ENCODE measurements at places on chromosomes 6 and 20.

GRCh38 chr20:40551125-40551530, 137.9 kb downstream of the MAFB start:
- H3K27me3 ChIP-seq: peaks cover 12% of the 10 kb centered on the region
- DNase-seq: no peak
- H3K36me3 ChIP-seq: no peaks in the 10 kb centered on the region
- H3K27ac ChIP-seq: no peak overlapping the region
- no peak overlapping the region for H3K4me3 ChIP-seq
- H3K4me1 ChIP-seq: no peaks in the 10 kb centered on the region

- DNase-seq: no peak
- no peak overlapping the region for H3K27ac ChIP-seq
- H3K4me3 ChIP-seq: no peak overlapping the region
Measured at GRCh38 chr6:15793288-15793687, 130.5 kb upstream of the DTNBP1 start.

GRCh38 chr20:18712131-18712530, 101.5 kb upstream of the SCP2D1 start:
- H3K4me1 ChIP-seq: peaks cover 9% of the 10 kb centered on the region
- no peak overlapping the region for H3K4me3 ChIP-seq
- H3K27ac ChIP-seq: no peak overlapping the region
- no peak for DNase-seq
- H3K27me3 ChIP-seq: no peaks in the 10 kb centered on the region
- peaks cover 35% of the 10 kb centered on the region for H3K36me3 ChIP-seq

DNA sequence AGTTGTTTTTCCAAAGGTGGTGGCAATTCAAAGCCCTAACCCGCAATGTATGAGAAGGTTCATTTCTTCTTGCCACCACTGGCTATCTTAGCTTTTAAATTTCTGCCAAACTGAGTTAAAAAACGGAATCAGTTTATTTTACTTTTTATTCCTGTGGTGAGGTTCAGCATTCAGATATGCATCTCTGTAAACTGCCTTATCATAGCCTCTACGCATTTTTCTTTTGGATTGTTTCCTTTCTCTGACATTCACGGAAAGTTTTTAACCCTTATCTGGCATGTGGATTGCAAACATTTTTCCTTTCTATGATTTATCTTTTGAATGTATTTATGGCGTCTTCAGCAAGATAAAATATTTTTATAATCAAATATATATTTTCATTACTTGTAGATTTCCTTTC, 37.7 kb downstream of the AK9 start:
- H3K4me1 ChIP-seq: no peaks in the 10 kb centered on the region
- H3K4me3 ChIP-seq: no peak overlapping the region
- H3K36me3 ChIP-seq: peaks cover 16% of the 10 kb centered on the region
- no peak overlapping the region for H3K27ac ChIP-seq

DNA sequence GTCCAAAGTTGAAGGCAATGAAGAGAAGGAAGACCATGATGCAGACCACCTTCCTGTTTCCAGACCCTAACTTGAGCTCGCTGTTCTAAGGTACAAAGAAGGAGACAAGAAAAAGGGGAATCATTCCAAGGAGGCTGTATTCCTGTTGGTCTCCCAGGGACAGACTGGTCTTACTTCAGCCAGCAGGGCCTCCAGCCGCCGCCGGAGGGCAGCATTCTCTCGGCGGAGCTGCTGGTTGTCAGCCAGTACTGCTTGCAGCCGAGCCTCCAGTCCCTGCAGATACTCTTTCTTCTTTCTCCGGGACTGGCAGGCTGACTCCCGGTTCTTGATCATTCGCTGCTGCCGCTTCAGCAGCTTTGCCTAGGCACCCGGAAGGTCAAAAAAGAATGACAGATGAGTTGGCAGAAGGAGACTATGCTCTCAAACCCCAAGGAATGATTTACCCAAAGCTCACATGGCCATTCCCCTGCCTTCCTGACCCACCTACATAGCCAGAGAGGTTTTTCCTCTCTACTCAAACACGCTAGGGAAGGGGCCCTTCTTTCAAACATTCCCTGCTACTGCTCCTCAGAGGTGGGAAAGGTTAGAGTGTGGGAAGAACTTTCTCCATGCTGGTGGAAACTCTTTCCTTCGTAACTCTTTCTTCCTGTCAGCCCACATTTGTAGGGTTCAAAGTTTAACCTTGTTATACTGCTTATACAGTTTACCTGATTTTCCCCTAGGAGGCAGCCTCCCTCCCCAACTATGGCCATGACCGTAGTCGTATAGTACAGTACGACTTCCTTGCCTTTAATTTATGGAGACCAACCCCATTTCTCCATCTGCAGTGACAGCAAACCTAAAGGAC, 9.0 kb downstream of the ATF6B start:
- no peak overlapping the region for H3K4me3 ChIP-seq
- peak; percentile 75 for DNase-seq
- peaks cover 16% of the 10 kb centered on the region for H3K4me1 ChIP-seq
- H3K36me3 ChIP-seq: peaks cover 87% of the 10 kb centered on the region
- H3K27ac ChIP-seq: peak overlapping the region; percentile 50
- H3K27me3 ChIP-seq: no peaks in the 10 kb centered on the region

GRCh38 chr6:117326396-117326795, 61.0 kb downstream of the VGLL2 start:
- H3K4me1 ChIP-seq: no peaks in the 10 kb centered on the region
- DNase-seq: no peak
- H3K4me3 ChIP-seq: no peak overlapping the region
- peaks cover 29% of the 10 kb centered on the region for H3K27me3 ChIP-seq
- H3K27ac ChIP-seq: no peak overlapping the region
- no peaks in the 10 kb centered on the region for H3K36me3 ChIP-seq

DNA sequence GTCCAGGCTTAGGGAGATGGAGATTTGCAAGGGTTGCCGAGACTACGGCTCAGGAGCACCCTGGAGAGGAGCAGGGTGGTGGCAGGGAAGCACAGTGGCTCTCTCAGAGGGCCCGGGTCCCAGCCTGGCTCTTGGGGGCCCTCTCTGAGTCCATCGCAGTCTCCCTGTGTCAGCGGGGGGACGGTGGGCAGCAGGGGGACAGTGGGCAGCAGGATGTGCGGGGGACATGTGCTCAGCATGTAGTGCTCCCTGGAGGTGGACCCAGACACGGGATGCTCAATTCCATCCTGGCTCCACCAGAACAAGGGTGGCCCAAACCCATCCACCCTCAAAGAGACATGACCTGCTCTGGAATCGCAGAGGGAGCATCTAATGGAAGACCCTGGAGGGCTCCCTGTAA, 43.0 kb upstream of the ZBP1 start:
- DNase-seq: no peak
- H3K27me3 ChIP-seq: no peaks in the 10 kb centered on the region
- no peak overlapping the region for H3K27ac ChIP-seq
- no peak overlapping the region for H3K4me3 ChIP-seq
